ENCODE measurements at places on chromosomes 1 and 21.

DNA sequence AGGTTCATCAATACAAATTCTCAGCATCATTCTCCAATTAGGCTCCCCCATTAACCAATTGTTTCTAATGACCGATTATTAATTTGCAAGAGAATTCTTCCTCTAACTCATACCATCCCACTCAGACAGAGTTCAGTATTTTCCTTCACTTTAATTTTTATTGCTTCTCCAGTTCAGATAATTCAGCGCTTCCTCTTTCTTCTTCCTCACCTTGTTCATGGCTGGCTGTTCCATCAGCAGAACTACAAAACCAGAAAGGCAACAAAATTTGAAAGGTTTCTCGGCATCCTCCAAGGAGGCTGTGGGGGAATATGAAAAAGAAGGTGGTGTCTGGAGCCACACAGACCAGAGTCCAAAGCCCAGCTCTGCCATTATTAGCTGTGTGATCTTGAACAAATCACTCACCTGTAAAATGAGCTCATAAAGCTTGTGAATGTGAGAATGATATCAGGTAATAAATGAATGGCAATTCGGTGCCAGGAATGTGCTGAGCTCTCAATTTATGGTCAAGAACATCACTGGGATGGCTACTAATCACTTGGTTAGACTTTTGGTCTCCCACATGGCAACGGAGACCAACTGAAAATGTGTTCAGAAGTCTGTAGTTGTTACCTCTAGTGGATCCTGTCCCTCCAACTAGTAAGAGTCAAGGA, 11.7 kb upstream of the ZNF436 start:
- no peak for DNase-seq

GRCh38 chr21:17089091-17089491, 423.8 kb upstream of the CXADR start:
- no peak for DNase-seq

- DNase-seq, result no peak
Measured at GRCh38 chr1:206047271-206047670, 5.7 kb upstream of the RHEX start.

GRCh38 chr21:35465741-35466140, 416.6 kb upstream of the RUNX1 start:
- DNase-seq, result no peak

- DNase-seq, result no peak
Measured at GRCh38 chr1:22534951-22535350, 28.3 kb upstream of the EPHA8 start.

GRCh38 chr1:181398544-181398943, 84.8 kb upstream of the CACNA1E start:
- no peak for DNase-seq

DNA sequence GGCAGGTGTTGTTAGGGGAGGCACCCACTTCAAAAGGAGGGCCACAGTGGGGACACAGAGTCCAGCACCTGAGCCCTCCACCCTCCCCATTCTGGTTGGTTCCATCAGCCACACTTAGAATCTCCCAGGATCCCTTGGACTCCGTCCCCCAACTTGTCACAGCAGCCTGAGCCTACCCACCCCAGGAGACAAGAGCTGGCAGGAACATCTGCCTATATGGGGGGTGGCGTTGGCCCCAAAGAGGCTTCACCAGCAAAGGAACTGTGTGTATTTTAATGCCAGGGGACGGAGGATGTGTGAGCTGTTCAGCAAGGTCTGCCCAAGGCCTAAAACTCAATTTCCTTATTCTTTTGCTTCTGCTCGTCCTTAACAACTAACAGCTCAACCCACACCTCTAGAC, 86.4 kb upstream of the TMEM51 start:
- no peak for DNase-seq

- DNase-seq, result no peak
Measured at GRCh38 chr1:166330096-166330495, 163.3 kb upstream of the FAM78B start.

GRCh38 chr1:201375169-201375568, 2.3 kb downstream of the TNNT2 start:
- DNase-seq, result no peak

- no peak for DNase-seq
Measured at GRCh38 chr1:60458111-60458510, 384.5 kb upstream of the C1orf87 start.

DNA sequence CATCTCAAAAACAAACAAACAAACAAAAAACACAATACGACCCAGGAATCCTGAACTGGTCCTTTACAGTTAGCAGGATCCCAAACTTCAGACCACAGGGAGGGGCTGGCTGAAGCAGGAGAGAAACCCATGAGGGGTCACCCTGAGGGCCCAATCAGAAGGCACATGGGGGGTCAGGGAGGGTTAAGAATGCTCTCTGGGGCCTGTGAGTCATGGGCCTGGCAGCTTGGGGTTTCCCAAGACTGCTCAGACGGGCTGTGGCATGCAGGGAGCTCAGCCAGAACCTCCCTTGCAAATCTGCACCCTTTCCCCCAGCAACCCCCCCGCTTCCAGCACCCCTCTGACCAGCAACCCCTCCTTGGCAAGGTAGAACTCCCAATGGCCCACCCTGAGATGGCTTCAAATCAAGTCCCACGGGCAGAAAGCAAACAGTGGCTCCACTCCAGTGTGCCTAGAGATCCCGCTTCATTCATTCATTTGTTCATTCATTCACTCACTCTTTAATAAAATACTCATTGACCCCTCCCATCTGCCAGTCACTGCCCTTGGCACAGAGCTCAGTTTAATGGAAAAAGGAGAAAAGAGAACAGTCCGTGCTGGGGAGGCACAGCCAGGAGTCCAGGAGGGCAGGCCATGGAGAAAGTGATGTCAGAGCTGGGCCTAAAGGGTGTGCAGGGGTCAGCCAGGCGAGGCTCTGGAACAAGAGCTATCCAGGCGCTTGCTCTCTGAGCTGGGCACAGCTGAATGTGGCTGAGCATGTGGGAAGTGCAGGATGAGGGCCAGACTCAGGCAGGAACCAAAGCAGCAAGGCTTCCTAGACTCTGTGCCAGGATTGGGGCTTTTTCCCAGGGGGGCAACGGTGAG, 8.2 kb downstream of the UQCRHL start:
- no peak for DNase-seq

DNA sequence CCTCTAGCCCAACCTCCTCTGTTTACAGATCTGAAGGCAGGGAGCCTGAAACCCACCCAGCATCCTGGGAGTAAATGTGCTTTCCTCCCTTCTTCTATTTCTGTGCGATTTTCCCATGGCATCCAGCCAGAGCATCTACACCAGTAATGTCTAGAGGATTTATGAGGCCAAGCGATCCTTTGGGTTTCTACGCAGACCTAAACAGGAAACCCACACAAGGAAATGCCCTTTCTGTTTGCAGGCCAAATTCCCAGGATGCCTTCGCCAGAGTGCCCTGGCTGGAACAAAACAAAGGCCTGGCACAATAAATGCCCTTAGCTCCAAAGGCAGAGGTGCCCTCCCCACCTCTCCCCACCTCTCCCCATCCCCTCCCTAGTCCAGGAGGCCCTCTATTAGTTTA, 110.5 kb upstream of the CDC42BPA start:
- no peak for DNase-seq

GRCh38 chr1:83632906-83633305, 366.0 kb downstream of the TTLL7 start:
- no peak for DNase-seq

GRCh38 chr1:118841521-118841920, 146.6 kb downstream of the TBX15 start:
- DNase-seq, result no peak

GRCh38 chr1:116762281-116762680, 8.1 kb downstream of the CD2 start:
- DNase-seq, result no peak

DNA sequence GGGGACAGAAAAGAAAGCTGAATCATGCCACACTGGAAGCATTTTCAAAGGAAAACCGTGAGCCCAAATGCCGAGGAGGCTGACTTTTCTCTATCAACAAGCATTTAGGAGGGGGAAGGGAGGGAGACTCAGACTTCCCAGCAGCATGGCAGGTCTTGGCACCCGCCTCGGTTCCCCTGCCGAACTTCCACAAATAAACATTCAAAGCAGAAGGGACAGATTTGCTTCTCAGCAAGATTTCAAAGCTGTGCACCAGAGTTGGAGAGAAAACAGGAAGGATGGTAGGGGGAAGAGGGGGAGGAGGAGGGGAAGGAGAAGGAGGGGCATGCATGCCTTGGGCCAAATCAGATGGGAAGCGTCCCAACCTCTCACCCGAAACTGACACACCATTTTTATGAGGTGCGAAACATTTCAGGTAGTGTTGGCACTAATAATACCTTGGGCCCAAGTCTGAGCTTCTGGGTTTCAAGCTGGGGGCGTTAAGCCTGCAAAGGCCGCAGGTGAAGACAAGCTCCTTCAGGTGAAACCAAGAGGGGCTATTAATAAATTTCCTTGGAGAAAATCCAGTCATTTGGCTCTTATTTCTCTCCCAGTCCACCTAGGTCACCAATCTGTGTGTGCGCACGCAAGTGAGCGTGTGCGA, 26.4 kb downstream of the ABCA4 start:
- DNase-seq, result no peak

- DNase-seq, result no peak
Measured at GRCh38 chr1:26945728-26946127, 14.5 kb downstream of the KDF1 start.

GRCh38 chr1:159040893-159041724, 31.4 kb downstream of the IFI16 start:
- DNase-seq, result no peak

Measured in stimulated activated CD8-positive, alpha-beta memory T cell treated with anti-CD3 and anti-CD28 coated beads, Interleukin-4, amount 100 ng/mL, for 4 hours (primary cell).